ENCODE measurements at places on chromosomes 1 and 21.

DNA sequence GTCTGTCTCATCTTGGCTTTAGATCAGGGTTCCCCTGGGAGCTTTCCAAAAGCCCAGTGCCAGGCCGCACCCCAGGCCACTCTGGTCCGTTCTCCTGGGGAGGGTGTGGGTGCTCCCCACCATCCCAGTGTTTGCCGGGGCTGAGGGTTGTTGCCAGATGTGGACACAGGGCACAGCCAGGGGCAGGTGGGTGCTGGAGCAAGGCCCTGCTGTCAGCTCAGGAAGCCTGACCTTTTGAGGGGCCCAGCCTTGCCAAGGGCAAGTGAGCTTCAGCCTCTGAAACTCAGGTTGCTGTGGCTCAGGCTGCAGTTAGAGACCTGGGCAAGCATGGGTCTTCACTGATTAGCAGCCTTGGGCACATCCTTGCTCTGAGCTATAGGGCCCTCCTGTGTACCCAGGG is 22.8 kb upstream of the ZBTB21 start:
- no peak for ATAC-seq

GRCh38 chr1:227574926-227575325 is 11.6 kb downstream of the ZNF678 start:
- ATAC-seq: no peak

DNA sequence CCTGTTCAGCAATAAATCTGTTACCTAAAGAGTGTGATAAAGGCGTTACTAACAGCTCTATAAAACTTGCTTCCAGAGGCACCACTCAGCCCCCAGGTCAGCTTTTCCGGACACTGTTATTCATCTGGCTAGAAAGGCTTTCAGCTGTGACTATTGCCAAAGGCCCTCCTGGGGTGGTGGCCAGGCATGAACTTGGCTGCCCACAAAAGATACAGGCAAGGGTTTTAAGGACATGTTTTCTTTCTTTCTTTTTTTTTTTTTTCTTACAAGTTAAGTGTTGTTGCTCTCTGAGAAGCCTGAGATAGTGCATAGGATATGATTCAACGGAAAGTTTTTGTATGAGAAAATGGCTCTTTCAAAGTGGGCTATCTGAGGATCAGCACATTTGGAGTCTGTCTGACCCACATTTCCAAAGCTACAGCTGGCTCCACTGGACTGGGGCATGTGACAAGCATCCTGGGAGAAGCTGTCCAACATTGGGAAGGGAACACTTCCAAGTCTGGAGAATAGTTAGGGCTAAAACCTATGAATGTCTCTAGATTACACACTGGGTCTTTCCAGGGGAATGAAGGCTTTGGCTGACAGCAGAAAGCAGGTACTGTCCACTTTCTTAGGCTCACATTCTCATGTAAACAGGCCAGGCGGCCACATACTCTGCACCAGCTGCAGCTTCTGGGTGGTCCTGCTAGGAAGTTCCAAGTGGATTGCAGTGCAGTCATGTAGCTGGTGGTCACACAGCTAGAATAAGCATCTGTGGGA is 639.7 kb downstream of the LMO4 start:
- ATAC-seq: no peak

DNA sequence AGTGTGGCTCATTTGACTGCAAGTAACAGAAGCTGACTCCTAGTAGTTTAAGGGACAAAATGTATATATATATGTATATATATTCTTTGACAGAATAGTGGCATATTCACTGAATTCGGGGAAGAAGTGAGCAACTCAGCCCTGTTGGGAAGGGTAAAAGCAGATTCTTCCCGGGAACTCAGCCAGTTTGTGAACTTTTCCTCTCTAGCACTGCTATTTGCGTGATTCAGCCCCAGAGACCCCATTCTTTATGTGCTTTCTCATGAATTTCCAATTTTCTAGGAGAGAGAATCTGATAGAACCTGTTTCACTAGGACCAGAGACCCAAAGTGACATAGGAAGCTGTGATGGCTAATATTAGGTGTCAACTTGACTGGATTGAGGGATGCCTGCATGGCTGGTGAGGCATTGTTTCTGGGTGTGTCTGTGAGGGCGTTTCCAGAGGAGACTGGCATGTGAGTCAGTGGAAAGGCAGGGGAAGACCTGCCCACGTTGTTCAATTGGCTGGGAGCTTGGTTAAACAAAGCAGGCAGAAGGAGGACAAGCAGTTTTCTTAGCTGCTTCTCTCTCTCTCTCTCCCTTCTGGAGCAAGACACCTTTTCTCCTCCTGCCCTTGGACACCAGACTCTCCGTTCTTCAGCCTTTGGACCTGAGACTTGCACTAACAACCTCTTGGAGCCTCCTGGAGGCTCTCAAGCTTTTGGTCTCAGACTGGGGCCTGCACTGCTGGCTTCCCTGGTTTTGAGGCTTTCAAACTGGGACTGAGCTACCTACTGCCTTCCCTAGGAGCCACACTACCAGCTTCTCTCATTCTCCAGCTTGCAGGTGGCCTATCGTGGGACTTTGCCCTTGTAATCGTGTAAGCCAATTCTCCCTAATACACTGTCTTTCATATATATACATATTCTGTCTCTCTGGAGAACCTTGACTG is 93.4 kb upstream of the KCNK1 start:
- ATAC-seq: no peak

DNA sequence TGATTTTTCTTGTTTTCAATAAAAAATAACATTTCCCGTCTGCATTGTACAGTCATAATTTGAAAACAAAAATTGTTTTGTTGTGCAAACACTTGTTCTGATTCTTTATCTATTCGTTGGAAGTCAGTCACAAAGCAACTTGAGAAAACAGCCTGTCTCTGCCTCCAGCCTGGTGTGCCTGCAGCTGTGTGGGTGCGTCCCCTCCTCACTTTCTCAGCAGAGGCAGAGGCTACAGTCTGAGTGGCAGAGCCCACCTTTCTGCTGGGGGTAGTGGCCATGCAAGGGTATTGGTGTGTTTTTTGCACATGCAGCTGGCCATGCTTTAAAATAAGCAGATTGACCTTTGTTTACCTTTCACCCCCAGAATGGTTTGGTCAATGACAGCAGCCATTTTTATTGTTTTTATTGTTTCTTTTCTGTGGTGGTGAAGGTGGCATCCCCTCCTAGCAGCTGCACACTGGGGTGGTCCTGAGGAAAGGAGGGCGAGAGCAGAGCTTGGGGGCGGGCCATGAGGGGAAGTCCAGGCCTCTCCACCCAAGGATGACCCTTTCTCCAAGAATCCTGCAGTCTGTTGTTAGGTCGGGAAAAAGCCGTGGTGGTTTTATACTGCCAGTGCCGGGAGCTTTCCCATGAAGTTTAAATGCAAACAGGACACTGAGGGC is 159.6 kb downstream of the PCBP3 start:
- no peak for ATAC-seq

DNA sequence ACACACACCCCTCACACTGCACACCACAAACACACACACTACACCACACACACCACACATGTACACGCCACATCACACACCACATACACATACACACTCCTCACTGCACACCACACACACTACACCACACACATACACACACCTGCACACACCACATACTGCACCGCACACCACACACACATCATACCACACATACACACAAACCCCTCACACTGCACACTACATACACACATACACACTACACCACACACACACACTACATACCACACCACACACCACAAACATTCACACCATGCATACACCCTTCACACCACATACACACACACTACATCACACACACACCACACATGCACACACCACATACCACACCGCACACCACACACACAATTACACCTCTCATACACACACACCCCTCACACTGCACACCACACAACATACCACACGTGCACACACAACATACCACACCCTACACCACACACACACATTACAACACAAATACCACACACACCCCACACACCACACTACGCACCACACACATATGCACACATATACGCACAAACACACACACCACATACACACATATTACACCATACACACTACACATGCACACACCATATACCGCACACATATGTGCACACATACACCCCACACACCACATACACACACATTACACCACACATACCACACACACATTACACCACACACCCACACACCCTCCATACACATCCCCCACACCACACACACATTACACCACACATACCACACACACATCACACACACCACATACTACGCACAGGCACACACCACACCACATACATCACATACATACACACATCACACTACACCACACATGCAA is 29.6 kb downstream of the RAB7B start:
- ATAC-seq: no peak

Data from activated T-helper 17 cell treated with anti-CD3 and anti-CD28 coated beads, Interleukin-2, amount 50 U/mL, for 72 hours (primary cell).